ENCODE measurements at places on chromosomes 13 and 19. TPM values are rescaled to one million over a fixed set of nuclear protein-coding genes. Genes with fewer than 3 reads are reported as not detected.

- no peak for DNase-seq
Measured at GRCh38 chr13:76175961-76176725, 540.0 kb downstream of the LMO7 start.

GRCh38 chr13:39587939-39588338 lies 15.1 kb downstream of the LHFPL6 start:
- DNase-seq: no peak

DNA sequence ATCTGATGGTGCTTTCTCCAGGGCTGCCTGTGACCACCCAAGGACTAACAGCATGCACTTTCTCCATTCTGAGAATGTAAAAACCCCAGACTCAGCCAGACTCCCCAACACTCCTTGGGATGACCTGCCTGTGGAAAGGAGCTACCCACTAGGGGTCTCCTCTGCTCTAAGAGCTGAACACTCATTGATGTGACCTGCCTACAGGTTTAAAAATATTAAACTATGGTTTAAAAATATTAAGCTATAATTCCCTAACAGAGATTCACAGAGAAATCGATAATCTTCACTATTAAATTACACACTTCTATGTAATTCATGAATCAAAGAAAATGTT lies 696.2 kb upstream of the SLITRK5 start:
- no peak for DNase-seq

- DNase-seq: no peak
Measured at GRCh38 chr19:1327125-1327524, 41.5 kb downstream of the EFNA2 start.

DNA sequence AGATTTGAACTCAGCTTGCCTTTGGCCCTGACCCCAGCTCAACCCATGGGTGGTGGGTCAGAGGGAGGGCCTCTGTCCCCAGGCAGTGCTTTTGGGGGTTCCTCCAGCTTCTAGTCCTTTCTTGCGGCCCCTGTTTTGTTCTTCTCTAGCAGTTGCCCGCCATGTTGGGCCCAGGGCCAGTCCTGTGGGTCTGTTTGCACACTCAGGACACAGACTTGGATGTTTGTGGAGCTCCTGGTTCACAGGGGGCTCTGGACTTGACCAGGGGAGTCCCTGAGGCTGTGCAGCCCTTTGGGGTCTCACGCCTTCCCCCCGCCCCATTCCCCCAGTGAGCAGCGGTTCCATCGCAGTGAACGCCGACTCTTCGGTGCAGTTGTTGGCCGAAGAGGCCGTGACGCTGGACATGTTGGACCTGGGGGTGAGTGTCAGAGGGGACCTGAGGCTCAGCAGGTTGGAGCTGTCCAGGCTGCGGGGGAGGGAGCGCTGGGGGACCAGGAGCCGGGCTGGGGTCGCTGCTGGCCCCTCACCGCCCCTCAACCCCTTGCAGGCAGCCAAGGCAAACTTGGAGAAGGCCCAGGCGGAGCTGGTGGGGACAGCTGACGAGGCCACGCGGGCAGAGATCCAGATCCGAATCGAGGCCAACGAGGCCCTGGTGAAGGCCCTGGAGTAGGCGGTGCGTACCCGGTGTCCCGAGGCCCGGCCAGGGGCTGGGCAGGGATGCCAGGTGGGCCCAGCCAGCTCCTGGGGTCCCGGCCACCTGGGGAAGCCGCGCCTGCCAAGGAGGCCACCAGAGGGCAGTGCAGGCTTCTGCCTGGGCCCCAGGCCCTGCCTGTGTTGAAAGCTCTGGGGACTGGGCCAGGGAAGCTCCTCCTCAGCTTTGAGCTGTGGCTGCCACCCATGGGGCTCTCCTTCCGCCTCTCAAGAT lies 2.5 kb downstream of the ATP5F1D start:
- peak; percentile 94 for DNase-seq

- DNase-seq: no peak
Measured at GRCh38 chr13:63307228-63307627, 1891.6 kb upstream of the PCDH20 start.

GRCh38 chr19:4007836-4008539 lies 452 bp downstream of the PIAS4 start:
- no peak for DNase-seq

DNA sequence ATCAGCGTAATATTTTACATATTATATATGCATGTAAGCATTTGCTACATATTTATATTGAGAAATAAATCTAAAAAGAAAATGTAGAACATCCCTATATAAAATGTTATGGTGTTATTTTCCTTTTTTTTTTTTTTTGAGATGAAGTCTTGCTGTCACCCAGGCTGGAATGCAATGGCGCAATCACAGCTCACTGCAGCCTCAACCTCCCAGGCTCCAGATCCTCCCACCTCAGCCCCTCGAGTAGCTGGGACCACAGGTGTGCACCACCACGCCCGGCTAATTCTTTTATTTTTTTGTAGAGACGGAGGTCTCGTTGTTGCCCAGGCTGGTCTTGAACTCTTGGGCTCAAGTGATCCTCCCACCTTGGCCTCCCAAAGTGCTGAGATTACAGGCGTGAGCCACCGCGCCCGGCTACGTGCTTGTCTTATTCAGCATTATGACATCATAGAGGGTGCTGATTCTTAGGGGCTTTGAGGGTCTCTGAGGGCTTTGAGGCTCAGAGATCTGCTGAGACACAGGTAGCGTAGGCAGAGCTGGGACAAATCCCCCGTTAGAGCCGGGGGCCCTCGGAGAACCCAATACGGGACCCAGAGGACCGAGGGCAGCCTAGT lies 101.9 kb downstream of the GADD45B start:
- DNase-seq: no peak

DNA sequence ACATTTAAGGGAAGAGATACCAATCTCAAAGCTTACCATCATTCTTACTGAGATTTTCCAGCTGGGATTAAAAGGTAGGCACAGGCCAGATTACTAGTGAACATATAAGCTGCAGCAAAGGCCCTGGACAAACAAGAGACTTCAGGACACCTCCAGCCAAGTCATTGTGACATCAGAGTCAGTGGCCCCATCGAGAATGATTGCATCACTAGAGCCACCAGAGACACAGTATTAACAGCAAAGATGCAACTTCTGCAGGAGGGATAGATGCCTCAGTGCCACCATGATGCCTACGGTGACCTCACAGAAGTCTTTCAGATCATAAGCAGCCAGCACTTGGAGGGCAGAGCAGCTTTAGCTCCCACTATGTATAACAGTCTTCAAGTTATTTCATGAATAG lies 8.6 kb downstream of the RUBCNL start:
- DNase-seq: no peak

DNA sequence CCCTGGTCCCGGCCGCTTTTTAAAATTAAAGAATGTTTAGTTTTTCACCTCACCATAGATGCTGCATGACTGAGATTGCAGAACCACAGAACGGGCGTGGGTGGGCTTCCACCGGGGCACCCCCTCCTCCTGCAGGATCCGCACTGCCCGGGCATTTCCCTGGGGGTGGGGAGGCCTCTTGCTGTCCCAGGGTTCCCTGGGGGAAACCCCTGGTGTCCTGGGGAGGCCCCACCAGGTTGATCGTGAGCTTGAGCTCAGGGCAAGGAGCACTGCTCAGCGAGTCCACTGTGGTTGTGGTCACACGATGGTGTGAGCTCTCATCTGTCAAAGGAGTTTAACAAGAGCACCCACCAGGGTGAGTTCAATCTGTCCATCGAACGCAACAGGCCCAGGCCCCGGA lies 11.4 kb upstream of the TCF3 start:
- no peak for DNase-seq

DNA sequence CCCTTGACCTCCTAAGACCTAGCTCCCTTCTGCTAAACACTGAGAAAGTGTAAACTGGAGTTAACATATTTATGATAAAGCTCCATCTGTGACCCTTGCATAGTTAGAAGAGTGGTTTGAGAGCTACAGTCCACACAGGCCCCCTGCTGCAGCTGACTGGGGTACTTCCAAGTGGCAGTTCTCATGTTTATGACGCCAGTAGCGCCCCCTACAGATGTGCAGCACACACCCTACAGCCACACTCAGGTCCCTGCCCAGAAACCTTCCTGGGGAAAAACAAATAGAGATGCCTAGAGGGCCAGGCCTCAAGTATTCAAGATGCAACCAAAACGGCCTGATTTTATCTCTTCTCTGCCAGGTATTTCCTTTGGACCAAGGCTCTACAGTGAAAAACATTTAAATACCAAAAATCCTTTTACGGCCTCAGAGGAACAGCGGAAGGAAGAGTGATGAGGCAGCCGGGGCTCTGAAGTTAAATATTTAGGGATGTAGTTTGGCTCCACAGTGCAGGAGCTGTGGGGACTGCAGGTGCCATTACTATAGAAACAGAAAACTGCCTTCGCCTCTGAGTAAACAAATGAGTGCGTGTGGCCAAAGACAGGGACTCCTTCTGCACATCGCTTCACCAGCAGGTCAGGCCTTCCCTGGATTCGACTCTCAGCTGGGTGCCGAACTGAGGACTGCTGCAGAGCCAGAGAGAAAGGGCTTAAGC lies 553.1 kb downstream of the EFNB2 start:
- DNase-seq: no peak

GRCh38 chr13:27663947-27664346 lies 42.3 kb downstream of the POLR1D start:
- no peak for DNase-seq

- DNase-seq: no peak
Measured at GRCh38 chr13:31150315-31150985, 11.3 kb downstream of the HSPH1 start.

- no peak for DNase-seq
Measured at GRCh38 chr19:1847348-1847683, 967 bp downstream of the REXO1 start.

The CGB3 gene
- not detected for total RNA-seq

The TMPRSS9 gene
- not detected for total RNA-seq

The ZNF560 gene
- not detected for total RNA-seq

The ZNF154 gene
- 18.0 TPM for total RNA-seq

The THSD1 gene
- total RNA-seq: 3.1 TPM

The DPF1 gene
- 2.2 TPM for total RNA-seq

The MISP gene
- total RNA-seq: 1.1 TPM

The FFAR2 gene
- not detected for total RNA-seq

The MUC16 gene
- total RNA-seq: not detected

The LMTK3 gene
- 0.39 TPM for total RNA-seq

The CFAP97D2 gene
- total RNA-seq: not detected

The MZT1 gene
- total RNA-seq: 8.7 TPM

Data from osteocyte (in vitro differentiated cells).